Left renal pelvis (tissue), 4 donors: ENCODE measurements at places on chromosomes 3 and 15. TPM values are rescaled to one million over a fixed set of nuclear protein-coding genes. Genes with fewer than 3 reads are reported as not detected.

The MTMR10 gene
- 28.9 TPM for polyA plus RNA-seq

The SYNM gene
- 2.2 TPM for polyA plus RNA-seq

The TRAK1 gene
- 51.2 TPM for polyA plus RNA-seq

The COL8A1 gene
- 9.8 TPM for polyA plus RNA-seq

The SH2D7 gene
- 0.42 TPM for polyA plus RNA-seq

The GREM1 gene
- 0.60 TPM for polyA plus RNA-seq

The MESP1 gene
- 1.0 TPM for polyA plus RNA-seq

The MESP2 gene
- polyA plus RNA-seq, result 0.37 TPM

The GRAMD1C gene
- 3.6 TPM for polyA plus RNA-seq

The SLC22A13 gene
- polyA plus RNA-seq, result 0.12 TPM

The SEMA5B gene
- polyA plus RNA-seq, result 25.6 TPM

The PRTG gene
- 12.1 TPM for polyA plus RNA-seq

The CYP1A2 gene
- 0.12 TPM for polyA plus RNA-seq

The LMCD1 gene
- 28.0 TPM for polyA plus RNA-seq

The C3orf85 gene
- 11.2 TPM for polyA plus RNA-seq

The TARS3 gene
- polyA plus RNA-seq, result 21.0 TPM

The STRA6 gene
- polyA plus RNA-seq, result 35.1 TPM

The SKOR1 gene
- polyA plus RNA-seq, result 0.24 TPM

The ARRDC4 gene
- 25.9 TPM for polyA plus RNA-seq

The LDHAL6B gene
- polyA plus RNA-seq, result not detected

The THBS1 gene
- polyA plus RNA-seq, result 176 TPM

The P2RY13 gene
- polyA plus RNA-seq, result 1.1 TPM

The LRRFIP2 gene
- polyA plus RNA-seq, result 47.6 TPM

The PLA2G4E gene
- polyA plus RNA-seq, result not detected

The POTEB3 gene
- polyA plus RNA-seq, result not detected

The TIMMDC1 gene
- 119 TPM for polyA plus RNA-seq

The SPSB4 gene
- polyA plus RNA-seq, result 14.5 TPM

The KLF13 gene
- 67.0 TPM for polyA plus RNA-seq

The GOLGA6A gene
- 0.33 TPM for polyA plus RNA-seq

The SYNPR gene
- not detected for polyA plus RNA-seq

The EPHA6 gene
- polyA plus RNA-seq, result 1.4 TPM

The IMPG2 gene
- polyA plus RNA-seq, result 0.57 TPM

The A4GNT gene
- polyA plus RNA-seq, result 3.5 TPM

The SLC28A1 gene
- 6.4 TPM for polyA plus RNA-seq

The DPPA2 gene
- 1.3 TPM for polyA plus RNA-seq

The CDC25A gene
- polyA plus RNA-seq, result 11.5 TPM

The TGFBR2 gene
- 128 TPM for polyA plus RNA-seq

The HESX1 gene
- polyA plus RNA-seq, result 3.4 TPM

The GOLGA6B gene
- polyA plus RNA-seq, result not detected

The SCN11A gene
- 1.4 TPM for polyA plus RNA-seq

The TRAT1 gene
- not detected for polyA plus RNA-seq

The ASB14 gene
- polyA plus RNA-seq, result 0.49 TPM

The FAM162A gene
- polyA plus RNA-seq, result 72.3 TPM

The DPPA4 gene
- 3.6 TPM for polyA plus RNA-seq

The MME gene
- polyA plus RNA-seq, result 417 TPM
